ENCODE measurements at places on chromosomes 4 and X. TPM values are rescaled to one million over a fixed set of nuclear protein-coding genes. Genes with fewer than 3 reads are reported as not detected.

- no peak for DNase-seq
These were observed 132.2 kb upstream of the KIT start for GRCh38 chr4:54525602-54526001.

The GRID2 gene
- not detected for total RNA-seq

GRCh38 chr4:154164931-154165839 is 326.4 kb downstream of the DCHS2 start:
- DNase-seq = peak; percentile 66

DNA sequence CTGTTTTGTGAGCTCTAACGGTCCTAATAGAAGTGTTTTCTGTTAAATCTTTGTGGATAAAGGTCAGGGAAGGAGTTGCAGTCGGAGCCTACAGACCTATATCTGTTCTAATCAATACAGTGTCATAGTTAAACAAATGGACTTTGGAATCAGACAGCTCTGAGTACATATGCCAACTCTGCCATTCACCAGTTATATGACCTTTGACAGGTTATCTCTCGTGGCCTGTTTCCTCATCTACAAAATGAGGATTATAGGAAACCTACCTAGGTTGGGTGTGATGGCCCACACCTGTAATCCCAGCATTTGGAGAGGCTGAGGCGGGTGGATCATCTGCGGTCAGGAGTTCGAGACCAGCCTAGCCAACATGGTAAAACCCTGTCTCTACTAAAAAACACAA is 89.7 kb downstream of the MID1IP1 start:
- no peak for DNase-seq

GRCh38 chr4:147303174-147303872 is 177.6 kb upstream of the EDNRA start:
- DNase-seq = peak; percentile 10

- DNase-seq = no peak
These were observed 384.0 kb upstream of the DIPK2B start for GRCh38 chrX:45584717-45585116.

The TRO gene
- not detected for total RNA-seq
